ENCODE measurements at places on chromosomes 1 and 21.

DNA sequence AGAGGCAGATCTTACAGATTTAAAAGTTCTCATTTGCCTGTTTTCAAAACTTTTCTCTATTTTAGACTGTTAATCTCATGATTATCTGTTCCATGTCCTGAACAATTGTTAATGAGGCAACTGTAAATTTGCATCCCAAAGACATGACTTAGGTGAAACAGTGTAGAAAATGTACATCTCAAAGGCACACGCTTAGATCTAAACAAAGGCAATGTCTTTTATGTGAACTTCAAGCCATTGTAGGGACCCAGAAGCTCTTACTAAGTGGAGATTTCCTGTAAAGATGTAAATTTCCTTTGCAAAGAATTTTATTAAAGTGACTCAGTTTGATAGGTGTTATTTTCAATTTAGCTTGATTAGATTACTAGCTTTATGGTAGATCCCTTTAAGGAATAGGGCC, 125.2 kb upstream of the F3 start:
- no peak for DNase-seq

DNA sequence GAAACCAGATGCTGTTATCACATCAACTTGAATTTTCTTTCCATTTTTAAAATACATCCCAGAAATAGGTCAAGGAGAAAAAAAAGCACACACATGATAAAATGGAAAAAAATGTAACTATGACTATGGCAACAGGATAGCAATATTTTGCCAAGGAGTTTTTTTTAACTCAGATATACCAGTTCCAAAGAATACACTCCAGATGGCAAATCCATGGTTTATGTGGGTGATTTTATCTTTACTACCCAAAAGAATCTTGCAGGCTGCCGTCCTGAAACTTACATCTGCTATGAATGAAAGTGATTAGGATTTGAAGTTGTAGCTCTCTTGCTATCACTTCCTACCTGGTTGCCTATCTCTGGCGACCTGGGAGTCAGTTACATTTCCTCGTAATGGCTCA, 91.0 kb upstream of the PLPPR4 start:
- no peak for DNase-seq

DNA sequence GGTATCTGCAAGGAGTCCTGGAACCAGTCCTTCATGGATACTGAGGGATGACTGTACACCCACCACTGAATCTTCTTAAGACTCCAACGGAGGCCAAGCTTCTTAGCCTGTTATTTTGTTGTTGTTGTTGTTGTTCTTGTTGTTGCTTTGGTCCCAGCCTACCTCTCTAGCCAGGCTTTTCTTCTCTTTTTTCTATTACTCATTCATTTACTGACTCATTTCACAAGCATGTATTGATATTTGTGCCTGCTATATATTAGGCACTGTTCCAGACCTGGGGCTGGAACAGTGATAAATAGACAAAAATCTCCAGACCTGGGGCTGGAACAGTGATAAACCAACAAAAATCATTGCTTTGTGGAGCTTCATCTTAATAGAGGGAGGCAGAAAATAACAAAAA, 20.4 kb downstream of the CENPF start:
- peak; percentile 33 for DNase-seq

DNA sequence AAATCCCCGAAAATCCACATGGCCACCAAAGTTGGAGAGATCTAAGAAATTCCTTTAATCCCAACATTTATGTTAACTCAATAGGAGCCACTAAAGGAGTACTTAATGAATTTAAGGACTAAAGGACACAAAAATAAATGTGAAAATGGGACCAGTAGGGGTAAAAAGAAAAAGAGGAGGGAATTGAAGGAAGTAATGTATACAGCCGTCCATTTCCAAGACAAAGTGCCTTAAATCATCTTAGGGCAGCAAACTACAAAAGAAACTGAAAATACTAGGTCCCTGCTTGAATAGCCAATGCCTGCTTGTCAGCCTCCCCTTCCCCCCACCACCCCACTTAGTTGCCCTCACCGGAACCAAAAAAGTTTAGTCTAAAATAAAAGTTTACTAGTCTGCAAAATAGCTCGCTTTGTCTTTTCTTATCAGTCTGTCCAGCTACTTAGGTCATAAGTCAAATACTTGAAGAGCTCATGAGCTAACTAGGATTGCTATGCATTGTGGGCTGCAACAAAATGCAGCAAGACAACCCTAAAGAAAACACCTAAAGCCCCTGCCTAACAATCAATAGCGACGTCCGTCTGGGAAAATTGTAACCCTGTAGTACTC, 66.3 kb upstream of the TLR5 start:
- no peak for DNase-seq

- DNase-seq, result no peak
These were observed 82.8 kb upstream of the CHODL start for GRCh38 chr21:18161841-18162240.

- no peak for DNase-seq
These were observed 8.6 kb downstream of the FNDC5 start for GRCh38 chr1:32861904-32862695.

- DNase-seq, result no peak
These were observed 6.7 kb upstream of the ARF1 start for GRCh38 chr1:228075801-228076271.

DNA sequence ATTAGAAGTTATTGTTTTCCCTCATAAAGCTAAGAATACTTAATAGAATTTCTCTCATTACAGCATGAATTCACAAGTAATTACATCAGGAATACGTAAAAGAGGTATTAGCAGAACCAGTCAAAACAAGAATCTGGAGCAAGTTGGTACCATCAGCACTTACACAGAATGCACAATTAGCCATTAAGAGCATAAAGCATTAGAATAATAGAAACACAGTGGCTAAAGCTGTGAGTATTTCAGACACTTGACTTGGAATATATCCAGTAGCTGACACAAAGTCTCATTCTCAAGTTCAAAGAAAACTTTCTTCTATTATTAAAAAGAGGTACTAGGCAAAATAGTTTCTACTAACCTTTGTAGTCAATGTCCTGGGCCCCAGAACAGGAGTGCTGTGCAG, 49.6 kb downstream of the KRTAP19-8 start:
- DNase-seq, result no peak

- peak; percentile 91 for DNase-seq
These were observed 2.7 kb upstream of the OR10J4 start for GRCh38 chr1:159429074-159429861.

GRCh38 chr21:14616380-14617039, 70.4 kb upstream of the SAMSN1 start:
- peak; percentile 7 for DNase-seq

Measured in iris pigment epithelial cell (primary cell).